NCI-H526 (cell line): ENCODE measurements at places on chromosomes 11 and 22.

DNA sequence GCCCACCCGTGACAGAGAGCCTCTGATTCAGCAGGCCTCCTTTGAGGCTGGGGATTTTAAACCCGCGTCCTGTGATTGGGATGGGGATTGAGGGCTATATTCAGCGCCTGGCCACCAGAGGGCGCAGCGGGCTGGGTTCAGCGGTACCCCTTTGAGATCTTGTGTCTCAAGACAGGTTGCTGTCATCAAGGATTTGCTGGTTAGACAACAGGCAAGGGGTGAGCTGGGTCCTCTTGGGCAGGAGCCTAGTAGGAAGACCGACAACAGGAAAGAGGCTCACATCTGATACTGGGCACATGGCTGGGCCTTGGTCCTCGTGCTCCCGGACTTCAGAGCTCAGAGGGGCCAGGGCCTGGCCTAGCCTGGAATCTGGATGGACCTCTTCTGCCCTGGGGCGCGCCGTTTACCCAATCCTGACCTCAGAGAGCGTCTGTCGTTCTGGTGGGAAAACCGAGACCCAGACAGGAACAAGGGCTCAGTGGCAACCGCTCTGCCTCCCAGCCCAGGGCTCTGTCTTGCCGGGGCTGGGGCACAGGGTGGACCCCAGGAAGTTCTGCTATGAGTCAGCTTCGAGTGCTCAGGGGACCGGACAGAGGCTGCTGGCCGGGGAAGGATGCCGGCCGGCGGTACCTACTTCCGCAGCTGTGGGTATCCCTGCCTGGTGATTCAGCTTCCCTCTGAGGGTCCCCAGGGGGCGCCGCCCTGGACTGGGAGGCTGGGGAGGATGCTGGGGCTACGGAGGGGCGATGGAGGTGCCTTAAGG lies 929 bp upstream of the SLC35E4 start:
- DNase-seq = peak; percentile 84

DNA sequence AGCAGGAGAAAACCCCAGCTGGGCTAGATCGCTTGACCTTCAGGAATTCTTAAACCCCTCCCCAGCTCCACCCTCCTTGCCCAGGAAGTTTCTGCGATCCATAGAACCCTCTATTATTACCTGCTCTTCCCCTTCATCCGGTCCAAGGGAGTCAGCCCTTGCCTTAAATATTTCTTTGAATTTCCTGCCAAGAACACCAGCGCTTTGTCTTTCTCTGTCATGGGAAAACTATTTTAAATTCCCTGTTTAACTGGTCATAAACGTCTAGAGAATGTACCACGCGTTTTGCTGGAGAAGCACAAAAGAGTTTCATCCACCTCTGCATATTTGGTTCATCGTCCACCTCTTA lies 496 bp upstream of the TRAF6 start:
- DNase-seq = no peak

GRCh38 chr11:47646019-47646418 lies 3.7 kb upstream of the MTCH2 start:
- DNase-seq = no peak

DNA sequence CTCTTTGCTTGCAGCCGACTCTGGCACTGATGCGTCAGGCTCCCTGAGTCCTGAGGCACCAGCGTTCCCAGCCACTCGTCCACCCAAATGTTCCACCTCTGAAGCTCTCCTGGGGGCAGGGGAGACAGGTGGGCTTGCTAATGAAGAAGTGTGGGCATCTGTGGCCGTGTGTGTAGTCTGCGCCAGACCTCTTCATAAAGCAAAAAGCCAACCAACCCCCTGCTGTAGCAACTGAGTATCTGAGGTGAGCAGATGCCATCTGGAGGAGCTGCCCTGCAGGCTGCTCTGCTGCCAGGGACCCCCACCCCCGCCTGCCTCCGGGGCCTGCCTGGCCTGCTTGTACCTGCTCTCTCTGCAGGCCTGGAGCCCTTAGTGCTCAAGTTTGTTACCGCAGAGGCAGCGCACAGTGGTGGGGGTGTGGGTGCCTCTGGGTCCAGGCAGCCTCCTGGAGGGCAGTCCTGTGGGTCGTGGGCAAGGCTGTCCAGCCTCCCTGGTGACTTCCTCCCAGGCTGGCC lies 272.5 kb downstream of the TBC1D22A start:
- no peak for DNase-seq

DNA sequence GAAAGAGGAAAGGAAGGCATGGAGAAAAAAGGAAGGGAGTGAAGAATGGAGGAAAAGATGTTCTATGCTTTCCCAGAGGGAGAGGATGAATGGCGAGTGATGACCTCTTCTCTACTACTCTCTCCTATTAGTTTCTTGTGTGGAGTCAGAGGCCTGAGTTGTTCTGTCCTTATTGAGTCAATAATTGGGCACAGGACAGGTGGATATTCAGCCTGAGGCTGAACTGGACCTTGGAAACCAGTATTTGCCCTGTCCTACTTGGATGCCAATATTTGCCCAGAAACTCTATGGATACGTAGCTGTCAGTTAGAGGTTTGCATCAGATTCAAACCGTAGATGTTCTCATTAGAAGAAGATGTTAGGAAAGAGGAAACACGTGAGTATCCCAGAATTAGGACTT lies 17.6 kb upstream of the SWAP70 start:
- no peak for DNase-seq

DNA sequence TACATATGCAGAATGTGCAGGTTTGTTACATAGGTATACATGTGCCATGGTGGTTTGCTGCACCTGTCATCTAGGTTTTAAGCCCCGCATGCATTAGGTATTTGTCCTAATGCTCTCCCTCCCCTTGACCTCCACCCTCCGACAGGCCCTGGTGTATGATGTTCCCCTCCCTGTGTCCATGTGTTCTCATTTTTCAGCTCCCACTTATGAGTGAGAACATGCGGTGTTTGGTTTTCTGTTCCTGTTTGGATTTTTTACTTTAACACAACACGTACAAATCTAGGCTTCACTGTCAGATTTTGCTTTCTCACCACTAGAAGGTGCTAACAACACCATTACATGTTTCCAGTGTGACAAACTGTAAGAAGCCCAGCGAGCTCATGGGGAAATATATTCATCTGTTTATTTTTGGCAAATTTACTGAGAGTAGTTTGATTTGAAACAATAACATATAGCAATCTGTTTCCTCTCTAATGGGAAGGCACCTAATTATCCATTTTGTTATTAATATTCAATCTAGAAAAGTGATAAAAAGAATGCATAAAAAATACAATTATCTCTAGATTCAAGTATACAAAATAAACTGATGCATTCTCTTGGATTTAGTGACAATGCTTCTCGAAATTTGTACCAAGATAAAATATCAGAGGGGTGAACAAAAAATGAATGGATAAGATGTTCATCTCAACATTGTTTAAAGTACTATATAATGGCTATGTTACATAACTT lies 23.2 kb upstream of the BIRC3 start:
- peak; percentile 79 for DNase-seq

GRCh38 chr11:118415739-118416068 lies 14.3 kb downstream of the ATP5MG start:
- peak; percentile 92 for DNase-seq

DNA sequence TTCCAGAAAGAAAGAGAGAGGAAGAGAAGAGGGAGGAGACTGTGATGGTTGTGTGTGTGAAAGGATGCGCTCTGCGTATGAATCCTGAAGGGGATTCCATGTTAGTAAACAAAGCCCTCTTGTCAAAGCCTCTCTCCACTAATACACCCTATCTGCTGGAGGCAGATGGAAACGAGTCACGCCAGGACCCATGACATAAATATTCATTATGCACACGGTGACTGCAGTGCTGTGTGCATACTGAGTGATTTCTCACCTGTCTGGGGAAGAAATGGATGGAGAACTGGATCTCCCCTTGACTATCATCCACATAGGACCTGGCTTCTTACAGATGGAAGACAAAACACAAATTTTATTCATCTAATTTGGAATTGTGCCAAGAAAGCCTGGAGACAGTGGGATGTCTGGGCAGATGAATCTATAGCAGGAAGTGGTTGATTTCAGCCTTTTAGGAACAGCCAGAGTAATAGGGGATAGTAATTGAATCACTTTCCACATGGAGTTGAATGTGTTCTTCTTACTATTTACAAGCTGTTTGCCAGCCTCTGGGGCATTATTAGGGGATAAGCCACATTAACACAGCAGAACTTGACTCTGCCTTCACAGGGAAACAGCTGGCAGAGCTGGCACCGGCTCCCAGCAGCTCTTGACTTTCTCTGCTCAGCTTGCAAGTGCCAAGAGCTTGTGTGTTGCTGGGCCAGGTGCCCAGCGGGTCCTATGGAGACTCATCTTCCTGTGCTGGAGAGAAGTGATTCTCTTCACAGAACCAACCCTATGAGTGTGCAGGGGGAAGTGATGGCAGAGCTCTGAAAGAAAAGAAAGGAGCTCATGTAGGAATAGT lies 9.0 kb downstream of the MTNR1B start:
- peak; percentile 41 for DNase-seq

DNA sequence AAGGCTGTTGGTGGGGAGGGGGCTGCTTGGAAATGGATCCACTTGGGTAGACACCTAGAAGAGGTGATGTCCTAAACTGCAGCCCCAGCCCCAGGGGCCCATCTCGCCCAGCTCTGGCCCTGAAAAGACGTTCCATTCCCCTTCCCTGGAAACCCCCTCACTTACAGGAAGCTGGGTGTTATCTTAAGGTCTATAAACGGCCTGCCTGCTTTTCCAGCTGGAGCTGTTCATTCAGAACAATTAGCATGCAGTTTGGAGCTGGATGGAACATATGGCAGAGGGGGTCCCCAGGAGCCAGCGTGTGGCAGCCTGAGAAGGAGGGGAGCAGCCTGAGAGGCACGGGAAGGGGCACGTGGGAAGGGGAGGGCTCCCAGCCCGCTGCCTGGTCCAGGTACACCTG lies 139.6 kb downstream of the PKNOX2 start:
- no peak for DNase-seq

DNA sequence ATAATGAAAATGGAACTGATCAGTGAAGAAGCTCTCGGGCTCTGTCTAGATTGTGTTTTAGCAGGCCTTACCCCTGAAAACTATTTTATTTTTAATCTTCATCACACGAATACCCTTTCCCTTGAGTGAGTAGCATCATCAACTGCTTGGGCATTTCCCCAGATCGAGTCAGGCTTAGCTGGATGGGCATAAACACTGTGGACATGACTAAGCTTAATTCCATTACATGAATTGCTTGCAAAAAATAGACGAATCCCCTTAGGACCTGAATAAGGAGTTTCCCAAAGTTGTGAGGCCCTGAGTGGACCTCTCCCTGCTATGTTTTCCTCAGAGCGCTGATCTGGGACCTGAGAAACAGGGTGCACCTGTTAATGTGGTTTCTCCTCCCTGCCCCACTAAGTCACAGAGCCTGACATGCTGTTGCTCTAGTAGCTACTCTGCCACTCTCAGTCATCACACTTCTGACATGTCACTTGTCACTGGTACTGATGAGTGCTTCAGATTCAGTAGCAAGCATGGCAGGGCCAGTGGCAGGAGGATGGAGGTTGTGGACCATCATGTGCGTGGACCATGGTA lies 53.5 kb downstream of the ENDOD1 start:
- DNase-seq = no peak

GRCh38 chr11:47327949-47328348 lies 24.6 kb downstream of the MYBPC3 start:
- no peak for DNase-seq

DNA sequence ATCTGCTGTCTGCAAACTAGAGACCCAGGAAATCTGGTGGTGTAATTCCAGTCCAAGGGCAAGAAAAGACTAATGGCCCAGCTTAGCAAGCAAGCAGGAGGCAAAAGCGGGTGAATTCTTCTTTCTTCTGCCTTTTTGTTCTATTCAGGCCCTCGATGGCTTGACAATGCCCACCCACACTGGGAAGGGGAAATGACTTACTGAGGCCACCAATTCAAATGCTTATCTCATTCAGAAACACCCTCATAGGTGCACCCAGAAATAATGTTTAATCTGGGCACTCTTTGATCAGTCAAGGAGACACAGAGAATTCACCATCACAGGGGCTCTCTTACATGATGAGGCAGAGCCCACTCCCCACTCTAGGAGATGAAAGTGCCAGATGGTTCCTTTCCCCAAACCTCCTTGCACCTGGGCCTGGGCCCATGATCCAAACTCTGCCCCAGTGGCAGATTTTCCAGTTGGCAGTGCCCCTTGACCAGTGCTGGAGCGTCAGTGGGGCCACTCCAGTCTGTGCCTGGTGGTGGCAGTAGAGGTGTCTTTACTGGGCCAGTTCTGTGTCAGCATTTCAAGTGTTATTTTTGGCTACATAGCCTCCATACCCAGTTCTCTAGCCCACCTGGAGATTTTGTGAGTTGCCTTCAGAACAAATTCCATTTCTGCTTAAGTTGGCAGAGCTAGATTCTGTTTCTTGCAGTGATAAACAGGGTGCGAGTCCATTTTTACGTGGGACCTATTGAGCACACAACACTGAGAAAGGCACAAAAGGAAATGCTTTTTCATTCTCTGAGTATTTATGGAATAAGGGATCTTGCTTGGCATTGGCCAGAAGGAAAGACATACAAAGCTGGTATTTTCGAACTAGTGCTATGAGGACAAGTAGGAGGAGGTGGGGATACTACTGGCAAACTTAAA lies 7.5 kb downstream of the ELMOD1 start:
- peak; percentile 37 for DNase-seq

DNA sequence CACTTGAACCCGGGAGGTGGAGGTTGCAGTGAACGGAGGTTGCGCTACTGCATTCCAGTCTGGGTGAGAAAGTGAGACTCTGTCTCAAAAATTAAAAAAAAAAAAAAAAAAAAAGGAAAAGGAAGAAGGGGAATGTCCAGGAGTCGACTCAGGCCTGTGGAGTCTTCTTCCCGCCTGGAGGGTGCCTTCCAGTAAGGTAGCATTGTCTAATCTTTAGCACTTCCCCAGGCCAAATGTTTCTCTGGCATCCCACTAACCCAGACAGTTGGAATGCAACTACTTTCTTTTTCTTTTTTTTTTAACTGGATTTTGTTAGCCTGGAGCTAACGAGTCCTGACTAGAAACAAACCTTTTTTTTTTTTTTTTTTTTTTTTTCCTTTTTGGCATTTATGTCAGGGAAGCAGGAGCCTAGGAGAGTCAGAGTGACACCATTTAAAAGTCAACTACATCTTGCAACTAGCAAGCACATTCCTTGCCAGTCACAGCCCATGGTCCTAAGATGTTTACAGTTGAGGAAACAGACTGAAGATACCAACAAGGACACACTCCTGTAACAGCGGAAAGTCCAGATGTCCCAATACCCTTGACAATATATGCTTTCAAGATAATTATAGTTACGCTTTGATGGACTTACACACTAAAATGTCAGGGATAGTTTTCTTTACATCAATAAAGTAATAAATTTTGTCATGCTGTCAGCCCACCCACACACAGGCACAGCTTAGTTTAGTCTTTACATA lies 10.6 kb downstream of the PLET1 start:
- DNase-seq = no peak

DNA sequence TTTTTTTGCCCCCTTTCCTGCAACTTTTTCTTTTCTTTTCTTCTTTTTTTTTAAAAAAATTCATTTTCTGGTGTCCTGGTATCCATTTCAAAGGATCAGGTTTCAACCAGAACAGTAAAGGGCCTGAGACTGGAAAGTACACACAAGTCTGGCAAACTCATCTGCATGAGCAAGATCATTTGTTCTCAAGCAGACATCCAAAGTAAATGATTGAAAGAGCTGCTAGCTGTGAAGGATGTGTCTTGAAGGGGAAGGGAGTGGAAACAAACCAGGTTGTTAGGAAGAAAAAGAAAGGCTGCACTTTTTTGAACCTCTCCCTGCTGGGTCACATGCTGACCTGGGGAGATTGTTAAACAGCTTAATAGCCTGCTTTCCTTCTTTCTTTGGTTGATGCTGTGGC lies 5.3 kb downstream of the YAP1 start:
- no peak for DNase-seq

- no peak for DNase-seq
Observed at GRCh38 chr11:2989551-2989950, 2.6 kb downstream of the NAP1L4 start.

GRCh38 chr11:35945137-35945518 lies 1.3 kb downstream of the LDLRAD3 start:
- DNase-seq = peak; percentile 41
